Naive thymus-derived CD8-positive, alpha-beta T cell (primary cell): ENCODE measurements at places on chromosomes 13 and 19. TPM values are rescaled to one million over a fixed set of nuclear protein-coding genes. Genes with fewer than 3 reads are reported as not detected.
A peak's percentile ranks its signal among the peaks of the same experiment; 100 is the strongest.

DNA sequence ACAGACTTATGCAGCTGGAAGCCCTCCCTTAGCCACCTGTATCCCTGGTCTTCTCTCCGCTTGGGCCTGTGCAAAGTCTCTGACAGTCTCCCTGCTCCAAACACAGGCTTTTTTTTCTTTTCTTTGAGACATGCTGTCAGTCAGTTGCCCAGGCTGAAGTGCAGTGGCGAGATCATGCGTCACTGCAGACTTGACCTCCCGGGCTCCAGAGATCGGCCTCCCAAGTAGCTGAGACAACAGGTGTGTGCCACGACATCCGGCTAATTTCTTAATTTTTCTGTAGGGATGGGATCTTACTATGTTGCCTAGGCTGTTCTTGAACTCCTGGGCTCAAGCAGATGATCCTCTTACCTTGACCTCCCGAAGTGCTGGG, 1.6 kb downstream of the MZF1 start:
- DNase-seq: no peak
- peaks cover 48% of the 10 kb centered on the region for H3K4me1 ChIP-seq
- peak overlapping the region; percentile 100 for H3K27ac ChIP-seq
- no peaks in the 10 kb centered on the region for H3K27me3 ChIP-seq
- H3K36me3 ChIP-seq: no peaks in the 10 kb centered on the region

GRCh38 chr13:108427355-108427754, 157.8 kb downstream of the TNFSF13B start:
- no peak overlapping the region for H3K27ac ChIP-seq
- no peaks in the 10 kb centered on the region for H3K4me1 ChIP-seq
- no peak for DNase-seq
- H3K4me3 ChIP-seq: no peak overlapping the region
- H3K36me3 ChIP-seq: no peaks in the 10 kb centered on the region

Gene AMH
- polyA plus RNA-seq: not detected

DNA sequence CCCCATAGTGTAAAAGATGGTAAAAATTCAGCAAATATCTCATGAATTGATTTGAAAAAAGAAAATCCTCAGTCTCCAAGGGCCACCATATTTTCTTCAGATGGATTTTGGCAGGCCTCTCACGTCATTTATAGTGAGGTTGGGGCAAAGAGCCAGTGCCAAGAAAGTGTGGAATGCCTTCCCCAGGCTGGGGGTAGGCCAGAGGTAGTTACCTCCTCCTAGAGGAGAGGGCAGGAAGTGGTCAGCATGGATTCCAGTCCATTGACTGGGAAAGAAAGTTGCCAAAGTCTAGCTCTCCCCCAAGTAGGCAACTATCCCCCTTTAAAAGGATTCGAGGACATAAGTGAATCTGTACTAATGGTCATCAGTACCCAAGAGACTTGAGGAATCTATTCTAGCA, 68.4 kb upstream of the KCTD4 start:
- DNase-seq: no peak
- peaks cover 48% of the 10 kb centered on the region for H3K36me3 ChIP-seq
- no peak overlapping the region for H3K27ac ChIP-seq
- H3K4me3 ChIP-seq: no peak overlapping the region

DNA sequence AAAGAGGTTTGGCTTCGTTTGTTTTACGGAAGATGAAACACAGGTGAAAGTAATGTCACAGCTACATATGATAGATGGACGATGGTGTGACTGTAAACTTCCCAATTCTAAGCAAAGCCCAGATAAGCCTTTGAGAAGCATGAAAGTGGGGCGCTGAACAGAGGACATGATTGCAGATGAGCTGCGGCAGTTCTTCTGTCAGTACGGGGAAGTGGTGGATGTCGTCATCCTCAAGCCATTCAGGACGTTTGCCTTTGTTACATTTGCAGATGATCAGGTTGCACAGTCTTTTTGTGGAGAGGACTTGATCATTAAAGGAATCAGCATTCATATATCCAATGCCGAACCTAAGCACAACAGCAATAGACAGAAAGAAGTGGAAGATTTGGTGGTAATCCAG, 111.5 kb upstream of the DIAPH3 start:
- H3K27ac ChIP-seq: no peak overlapping the region
- H3K4me1 ChIP-seq: no peaks in the 10 kb centered on the region
- H3K36me3 ChIP-seq: no peaks in the 10 kb centered on the region
- no peak overlapping the region for H3K4me3 ChIP-seq
- DNase-seq: no peak

Gene RANBP3
- 9.1 TPM for polyA plus RNA-seq

Gene WTIP
- polyA plus RNA-seq: not detected

GRCh38 chr13:96229356-96229755, 139.4 kb downstream of the HS6ST3 start:
- no peaks in the 10 kb centered on the region for H3K27me3 ChIP-seq
- DNase-seq: no peak
- H3K27ac ChIP-seq: no peak overlapping the region
- no peak overlapping the region for H3K4me3 ChIP-seq
- no peaks in the 10 kb centered on the region for H3K36me3 ChIP-seq

DNA sequence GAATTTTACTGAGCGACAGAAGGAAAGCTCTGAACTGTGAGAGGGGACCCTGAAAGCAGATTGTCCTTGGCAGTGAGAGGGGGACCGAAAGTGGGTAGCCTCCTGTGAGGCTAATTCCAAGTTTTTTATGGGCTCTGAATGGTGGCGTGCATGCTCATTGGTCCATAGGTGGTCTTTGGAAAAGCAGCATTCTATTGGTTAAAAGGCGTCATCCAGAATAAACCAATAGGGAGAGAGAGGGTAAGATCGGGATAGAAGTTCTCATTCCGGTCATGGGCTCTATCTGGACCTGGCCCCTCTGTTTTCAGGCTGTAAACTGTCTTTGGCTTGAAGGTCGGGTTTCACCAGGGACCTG, 539.8 kb upstream of the PCDH9 start:
- H3K27ac ChIP-seq: no peak overlapping the region
- no peaks in the 10 kb centered on the region for H3K4me1 ChIP-seq
- H3K27me3 ChIP-seq: no peaks in the 10 kb centered on the region
- DNase-seq: no peak
- no peaks in the 10 kb centered on the region for H3K36me3 ChIP-seq

Gene FXYD7
- polyA plus RNA-seq: 3.7 TPM

Gene TIMM29
- polyA plus RNA-seq: 40.9 TPM

- no peaks in the 10 kb centered on the region for H3K36me3 ChIP-seq
- H3K4me3 ChIP-seq: no peak overlapping the region
- H3K27me3 ChIP-seq: no peaks in the 10 kb centered on the region
- no peak for DNase-seq
- no peaks in the 10 kb centered on the region for H3K4me1 ChIP-seq
These were observed 1437.7 kb upstream of the PCDH9 start for GRCh38 chr13:68667863-68668262.

DNA sequence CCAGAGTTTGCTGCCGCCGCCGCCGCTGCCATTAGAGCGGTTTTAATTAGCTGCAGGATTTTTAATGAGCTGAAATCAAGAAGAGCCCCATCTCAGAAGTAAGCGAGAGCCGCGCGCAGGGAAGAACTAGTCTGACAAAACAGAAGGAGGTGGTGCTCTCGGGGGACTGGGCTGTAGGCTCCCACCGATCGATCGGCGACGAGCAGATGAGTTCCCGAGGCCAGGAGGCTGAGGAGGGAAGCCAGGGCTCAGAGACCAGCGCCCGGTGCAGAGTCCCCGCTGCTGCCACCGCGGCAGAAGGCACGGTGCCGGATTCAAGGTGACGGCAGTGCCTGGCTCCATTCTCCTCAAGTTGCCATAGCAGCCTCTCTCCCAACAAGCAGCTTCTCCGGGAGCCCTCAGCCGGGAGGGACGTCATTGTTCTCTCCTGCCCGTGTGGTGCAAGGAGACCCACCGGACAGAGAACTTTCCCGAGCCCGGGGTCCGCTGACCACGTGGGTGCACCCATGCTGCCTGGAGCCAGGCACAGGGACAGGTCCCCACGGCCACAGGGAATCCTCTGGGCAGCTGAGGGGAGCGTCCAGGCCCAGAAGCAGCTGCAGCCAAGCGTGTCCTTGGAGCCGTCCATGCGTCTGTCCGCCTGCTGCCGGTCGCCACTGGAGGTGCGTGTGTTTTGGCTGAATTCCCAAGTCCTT, 62.9 kb downstream of the CHST8 start:
- no peaks in the 10 kb centered on the region for H3K4me1 ChIP-seq
- H3K27ac ChIP-seq: no peak overlapping the region
- no peak overlapping the region for H3K4me3 ChIP-seq
- DNase-seq: no peak

Gene ZNF177
- polyA plus RNA-seq: 0.49 TPM

Gene NOVA2
- not detected for polyA plus RNA-seq

Gene IRF2BP1
- 7.0 TPM for polyA plus RNA-seq

- no peak for DNase-seq
- H3K4me3 ChIP-seq: no peak overlapping the region
- no peak overlapping the region for H3K27ac ChIP-seq
These were observed 229.4 kb downstream of the ITGBL1 start for GRCh38 chr13:101681834-101682233.

DNA sequence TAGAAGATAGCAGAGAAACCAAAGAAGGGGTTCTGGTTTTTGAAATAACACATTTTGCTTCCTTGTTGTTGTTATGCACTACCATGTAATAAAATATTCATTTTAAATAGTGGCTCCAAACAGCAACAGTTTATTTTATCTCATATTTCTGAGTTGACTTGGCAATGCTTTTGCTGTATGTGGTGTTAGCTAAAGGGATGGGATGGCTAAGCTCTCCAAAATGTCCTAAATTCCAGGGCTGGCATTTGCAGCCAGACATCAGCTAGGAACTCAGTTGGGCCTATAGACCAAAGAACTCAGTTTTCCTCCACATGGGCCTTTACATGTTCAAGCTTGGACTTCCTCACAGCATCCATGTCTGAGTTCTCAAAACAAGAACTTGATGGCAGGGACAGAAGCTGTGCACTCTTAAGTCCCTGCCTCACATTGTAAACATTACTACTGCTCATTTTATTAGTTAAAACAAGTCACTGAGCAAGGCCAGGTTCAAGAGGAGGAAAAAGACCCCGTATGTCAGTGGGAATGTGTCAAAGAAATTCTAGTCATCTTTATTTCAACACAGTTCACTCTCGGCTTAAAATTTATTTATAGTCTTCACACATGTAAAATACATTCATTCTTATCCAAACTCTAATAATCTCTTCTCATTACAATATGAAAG, 819.3 kb upstream of the PCDH20 start:
- no peak overlapping the region for H3K27ac ChIP-seq
- H3K36me3 ChIP-seq: no peaks in the 10 kb centered on the region
- no peaks in the 10 kb centered on the region for H3K4me1 ChIP-seq
- DNase-seq: no peak

DNA sequence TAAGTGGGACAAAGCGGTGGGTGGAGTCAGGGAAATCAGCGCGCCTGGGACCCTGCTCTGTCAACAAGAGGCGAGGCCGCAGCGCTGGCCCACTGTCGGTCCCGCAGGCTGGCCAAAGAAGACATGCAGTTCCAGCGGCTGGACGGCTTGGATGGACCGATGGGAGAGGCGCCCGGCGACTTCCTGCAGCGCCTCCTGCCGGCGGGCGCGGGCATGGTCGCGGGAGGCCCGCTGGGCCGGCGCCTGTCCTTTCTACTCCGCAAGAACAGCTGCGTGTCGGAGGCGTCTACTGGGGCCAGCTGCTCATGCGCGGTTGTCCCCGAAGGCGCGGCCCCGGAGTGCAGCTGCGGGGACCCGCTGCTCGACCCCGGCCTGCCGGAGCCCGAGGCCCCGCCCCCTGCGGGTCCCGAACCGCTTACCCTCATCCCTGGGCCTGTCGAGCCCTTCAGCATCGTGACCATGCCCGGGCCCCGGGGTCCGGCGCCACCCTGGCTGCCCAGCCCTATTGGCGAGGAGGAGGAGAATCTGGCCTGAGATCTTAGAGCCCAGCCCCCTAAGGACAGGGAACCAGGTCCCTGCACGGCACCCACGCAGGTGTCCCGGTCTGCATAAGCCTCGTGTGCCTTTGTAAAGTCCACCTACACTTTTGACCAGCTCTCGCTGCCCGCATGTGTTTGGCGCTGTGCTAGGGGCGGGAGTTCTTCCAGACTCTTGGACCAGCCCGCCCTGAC, 6.1 kb downstream of the BEST2 start:
- no peak overlapping the region for H3K27ac ChIP-seq
- no peaks in the 10 kb centered on the region for H3K27me3 ChIP-seq
- H3K36me3 ChIP-seq: no peaks in the 10 kb centered on the region
- peak overlapping the region; percentile 32 for H3K4me3 ChIP-seq
- peak; percentile 69 for DNase-seq

- H3K27me3 ChIP-seq: peaks cover 14% of the 10 kb centered on the region
- peak overlapping the region; percentile 44 for H3K27ac ChIP-seq
- no peaks in the 10 kb centered on the region for H3K4me1 ChIP-seq
- no peak overlapping the region for H3K4me3 ChIP-seq
- no peak for DNase-seq
- H3K36me3 ChIP-seq: no peaks in the 10 kb centered on the region
These were observed 91.1 kb downstream of the RNASEH2B start for GRCh38 chr13:51000571-51001260.
